ENCODE measurements at places on chromosomes 16 and 17.
A peak's percentile ranks its signal among the peaks of the same experiment; 100 is the strongest.

GRCh38 chr16:50246299-50247122 lies 19.8 kb upstream of the ADCY7 start:
- DNase-seq, result no peak

DNA sequence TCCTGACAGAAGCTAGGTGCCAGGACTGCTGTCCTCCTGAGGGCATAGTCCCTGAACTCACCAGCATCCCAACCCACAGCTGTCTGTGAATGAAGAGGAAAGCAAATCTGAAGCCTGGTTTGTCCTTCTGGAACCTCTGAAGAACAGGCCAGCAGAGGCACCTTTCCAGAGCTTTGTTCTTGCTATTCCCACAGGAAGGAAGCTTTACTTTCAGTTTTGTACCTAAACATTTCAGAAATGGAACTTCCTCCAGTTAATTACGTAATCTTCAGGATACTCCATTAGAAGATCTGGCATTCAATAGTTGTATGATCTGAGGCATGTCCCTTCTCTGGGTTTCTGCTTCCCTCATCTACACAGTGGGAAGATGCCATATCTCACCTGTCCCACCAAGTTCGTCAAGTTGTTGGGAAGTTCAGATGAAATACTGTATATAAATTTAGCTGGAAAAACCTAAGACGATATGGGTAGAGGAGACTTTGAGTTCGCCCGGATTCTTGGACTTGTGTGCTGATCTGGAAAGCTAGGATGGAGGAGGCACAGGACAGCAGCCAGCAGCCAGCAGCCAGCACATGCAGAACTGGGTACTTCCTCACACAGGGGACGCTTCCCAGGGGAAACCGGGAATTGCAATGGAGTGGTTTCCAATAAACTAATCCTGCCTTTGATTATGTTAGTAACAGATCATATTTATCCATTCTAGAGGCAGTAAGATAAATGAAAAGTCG lies 22.4 kb downstream of the NXPH3 start:
- no peak for DNase-seq

- no peak for DNase-seq
These were observed 71.0 kb downstream of the CDRT15 start for GRCh38 chr17:14165616-14166015.

DNA sequence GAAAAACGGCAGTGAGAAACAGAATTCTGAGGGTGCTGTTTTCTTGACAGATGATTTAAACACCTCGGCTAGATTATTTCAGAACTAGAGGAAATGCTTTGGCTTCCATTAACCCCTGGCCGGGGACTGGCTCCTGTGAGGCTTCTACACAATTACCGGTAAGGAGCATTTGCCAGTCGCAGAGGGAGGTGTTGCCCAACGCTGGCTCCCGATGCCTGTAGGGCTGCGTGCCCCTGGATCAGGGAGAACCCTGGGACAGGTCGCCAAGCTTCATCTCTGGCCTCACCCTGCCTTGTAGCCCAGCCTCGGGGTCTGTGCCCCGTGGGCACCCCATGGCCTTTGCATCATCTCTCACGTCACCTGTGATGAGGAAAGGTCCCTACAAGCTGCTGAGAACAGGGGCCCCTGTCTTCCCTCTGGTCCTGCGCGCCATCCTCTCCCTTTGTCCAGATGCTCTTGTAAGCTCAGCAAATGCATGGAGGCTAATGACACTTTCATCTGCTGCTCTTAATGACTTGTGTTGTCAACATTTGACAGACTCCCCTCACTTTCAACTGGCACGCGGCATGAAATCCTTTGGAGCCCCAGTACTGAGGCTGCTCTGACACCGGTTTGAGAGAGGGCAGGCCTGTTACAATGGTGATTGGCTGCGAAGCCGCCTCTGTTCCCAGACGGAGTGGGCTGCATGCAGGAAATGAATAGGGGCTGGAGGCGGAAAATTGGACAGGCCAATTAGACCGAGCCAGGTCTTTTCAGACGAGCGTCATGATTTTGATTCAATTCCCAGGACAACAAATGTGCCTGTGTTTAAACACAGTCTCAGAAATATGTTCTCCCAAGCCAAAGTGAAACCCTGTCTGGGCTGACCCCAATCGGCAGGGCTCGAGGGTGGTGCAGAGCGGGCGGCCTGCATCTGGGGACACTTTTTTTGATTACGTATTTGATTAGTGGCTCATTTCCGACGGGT lies 85.5 kb upstream of the DOC2B start:
- no peak for DNase-seq

DNA sequence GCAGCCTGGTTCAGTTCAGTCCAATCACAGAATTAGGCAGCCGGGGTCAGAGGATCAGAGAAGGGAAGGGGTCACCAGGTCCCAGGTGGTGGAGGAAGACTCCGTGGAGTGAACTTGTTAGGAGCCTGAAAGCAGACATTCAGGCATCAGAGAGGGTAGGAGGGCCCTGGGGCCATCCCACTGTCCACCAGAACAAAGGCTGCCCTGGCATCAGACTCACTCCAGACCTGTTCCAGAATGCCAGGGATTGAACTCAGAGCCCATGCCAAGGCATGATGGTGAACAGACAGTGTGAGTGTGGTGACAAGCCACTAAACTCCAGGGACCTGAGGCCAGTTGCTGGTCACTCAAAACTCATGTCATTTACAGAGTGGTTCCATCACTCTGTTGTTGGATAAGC lies 37.6 kb downstream of the B4GALNT2 start:
- no peak for DNase-seq

DNA sequence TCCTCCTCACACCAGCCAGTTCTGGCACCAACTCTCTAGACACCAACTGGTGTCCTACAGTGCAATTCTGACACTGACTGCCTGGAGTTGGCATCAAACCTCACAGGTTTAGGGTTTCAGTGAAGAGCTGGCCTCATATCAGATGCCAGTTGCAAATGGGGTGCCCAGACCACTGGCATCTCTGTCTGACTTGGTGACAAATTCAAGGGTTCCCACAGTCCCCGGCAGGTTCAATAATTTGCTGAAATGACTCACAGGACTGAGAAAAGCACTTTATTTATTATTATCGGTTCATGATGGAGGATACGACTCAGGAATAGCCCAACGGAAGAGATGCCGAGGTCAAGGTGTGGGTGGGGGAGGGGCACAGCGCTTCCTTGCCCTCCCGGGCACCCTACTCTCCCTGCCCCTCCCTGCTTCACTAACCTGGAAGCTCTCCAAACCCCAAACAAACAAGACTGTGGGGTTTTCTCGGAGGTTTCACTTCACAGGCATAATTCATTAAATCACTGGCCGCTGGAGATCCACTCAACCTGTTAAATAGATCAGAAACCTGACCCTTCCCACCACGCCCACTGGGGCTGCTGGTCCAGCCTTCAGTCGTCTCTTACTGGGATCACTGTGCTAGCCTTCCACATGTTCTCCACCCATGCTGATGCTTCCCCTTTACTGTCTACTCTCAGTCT lies 1.7 kb upstream of the NLRP1 start:
- DNase-seq, result peak; percentile 36

- DNase-seq, result peak; percentile 46
These were observed at the start of gene CES4A for GRCh38 chr16:66988197-66988788. CES4A (plus strand) TSS chr16:66988589; CDS start chr16:66988773, 184 bp downstream.

DNA sequence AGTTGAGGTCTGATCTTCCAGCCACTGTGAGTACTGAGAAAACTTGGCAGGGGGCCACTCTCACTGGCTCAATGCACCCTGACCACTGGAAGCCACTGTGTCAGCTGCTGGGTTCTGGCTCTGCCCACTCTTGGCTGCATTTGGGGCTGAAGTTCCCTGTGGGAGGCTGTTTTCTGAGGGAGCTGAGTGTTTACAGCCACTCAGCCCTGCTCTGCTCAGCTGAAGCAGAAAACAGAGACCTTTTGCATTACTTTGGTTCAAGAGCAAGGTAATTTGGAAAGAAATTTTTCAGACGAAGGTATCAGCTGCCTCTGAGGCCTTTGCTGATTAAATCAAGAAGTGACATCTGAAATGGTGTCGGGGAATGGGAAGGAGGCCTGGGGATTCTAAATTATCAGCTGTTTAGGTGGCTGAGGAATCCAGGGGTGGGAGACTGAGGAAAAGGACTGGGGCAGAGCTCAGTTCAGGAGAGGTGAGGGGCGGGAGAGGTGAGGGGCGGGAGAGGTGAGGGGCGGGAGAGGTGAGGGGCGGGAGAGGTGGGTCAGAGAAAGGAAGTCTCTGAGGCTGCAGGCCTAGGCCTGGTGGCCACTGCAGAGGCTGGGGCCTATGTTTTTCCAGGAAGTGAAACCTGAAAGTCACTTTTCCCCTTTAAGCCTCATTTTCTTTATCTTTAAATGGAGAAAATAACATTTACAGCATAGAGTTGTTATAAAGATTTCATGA lies at the start of gene ACSM5:
Gene ACSM5, plus strand, starts transcription at position 137 of the 723 bp plus-strand sequence. CDS start 1,951 bp downstream, outside the sequence.
- DNase-seq, result no peak

GRCh38 chr17:78112518-78113471 lies 15.8 kb downstream of the TMC6 start:
- DNase-seq, result peak; percentile 86

DNA sequence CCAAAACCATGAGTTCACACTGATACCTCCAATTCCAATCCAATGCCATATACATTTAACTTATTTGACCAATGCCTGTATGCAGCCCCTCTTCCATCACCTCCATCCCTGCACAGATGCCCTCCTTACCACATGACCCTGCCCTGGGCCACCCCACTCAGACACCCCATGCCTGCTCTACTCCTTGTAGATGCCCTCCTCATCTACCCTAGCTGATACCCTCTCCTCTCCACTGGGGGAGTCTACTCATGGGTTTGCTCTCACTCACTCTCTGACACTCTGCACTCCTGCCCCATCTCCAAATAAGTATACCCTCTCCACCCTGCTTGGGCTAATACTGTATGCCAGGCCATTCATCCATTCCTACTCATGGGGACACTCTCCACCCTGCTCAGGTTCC lies 16.0 kb upstream of the CMTM4 start:
- no peak for DNase-seq

Data from activated CD4-positive, alpha-beta T cell treated with anti-CD3 and anti-CD28 coated beads for 48 hours (primary cell).